EH (cell line): ENCODE measurements at places on chromosomes 5 and 9.

GRCh38 chr9:126788046-126788445 lies 16.8 kb upstream of the ZBTB43 start:
- DNase-seq, result peak; percentile 23

GRCh38 chr5:34062419-34062818 lies 19.4 kb upstream of the C1QTNF3 start:
- no peak for DNase-seq

DNA sequence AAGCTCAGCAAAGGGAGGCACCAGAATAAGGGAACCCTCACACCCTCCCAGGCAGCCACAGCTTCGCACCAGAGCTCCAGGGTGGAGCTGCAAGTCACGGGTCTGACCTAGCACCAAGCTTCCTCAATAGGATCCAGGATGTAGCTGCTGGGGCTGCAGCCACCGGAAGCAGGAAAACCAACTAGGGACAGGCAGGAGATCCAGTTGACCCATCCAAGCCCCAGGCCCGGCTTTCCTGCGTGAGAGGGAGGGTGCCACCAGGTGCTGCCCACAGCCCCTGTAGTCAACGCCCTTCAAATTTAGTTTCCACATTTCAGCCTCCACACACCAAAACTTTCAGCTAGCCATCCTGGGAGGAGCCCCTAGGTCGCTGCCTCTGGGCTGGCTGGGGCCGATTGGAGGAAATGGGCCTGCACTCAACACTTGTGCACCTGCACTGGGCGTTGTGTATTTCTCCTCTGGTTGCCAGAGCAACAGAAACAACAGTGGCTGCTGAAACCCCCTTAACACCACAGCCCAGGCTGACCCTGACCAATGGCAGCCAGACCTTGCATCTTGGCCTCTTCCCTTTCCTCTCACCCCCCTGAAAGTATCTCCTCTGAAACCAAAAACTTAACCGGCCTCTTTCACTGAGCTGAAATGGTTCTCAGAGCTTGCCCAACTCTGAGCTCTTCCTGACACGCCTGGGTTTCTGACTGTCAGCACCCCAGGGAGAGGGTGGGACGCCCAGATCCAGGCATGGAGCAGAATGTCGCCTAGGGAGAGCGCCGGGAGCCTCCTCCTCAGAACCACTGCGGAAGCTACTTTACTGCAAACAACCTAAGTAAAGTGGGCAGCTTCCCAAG lies 226.5 kb upstream of the MAP3K1 start:
- DNase-seq, result no peak

GRCh38 chr5:140005145-140005591 lies 37.9 kb downstream of the NRG2 start:
- no peak for DNase-seq

GRCh38 chr5:171855798-171856763 lies 70.5 kb downstream of the SMIM23 start:
- peak; percentile 19 for DNase-seq

- DNase-seq, result no peak
Measured at GRCh38 chr5:96332535-96333366, 100.3 kb downstream of the PCSK1 start.

DNA sequence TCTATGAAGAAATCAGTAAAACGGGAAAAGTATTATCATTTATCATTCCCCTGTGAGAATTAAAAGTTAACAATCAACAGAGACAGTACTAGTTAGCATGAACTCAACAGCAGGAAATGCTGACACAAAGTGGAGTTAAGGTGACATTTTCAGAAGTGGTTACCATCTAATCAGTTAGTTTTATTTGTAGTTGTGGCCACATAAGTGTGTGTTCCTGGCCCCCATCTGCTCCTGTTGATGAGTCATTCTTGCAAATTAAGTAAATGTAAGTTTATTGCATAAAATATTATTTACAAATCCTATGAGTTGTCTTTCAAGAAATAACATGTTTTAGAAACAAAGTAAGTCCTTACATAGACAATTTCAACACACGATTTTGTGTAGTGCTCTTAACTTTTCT lies 8.9 kb upstream of the BNC2 start:
- DNase-seq, result peak; percentile 8

GRCh38 chr5:39785410-39785809 lies 360.6 kb upstream of the DAB2 start:
- DNase-seq, result no peak

DNA sequence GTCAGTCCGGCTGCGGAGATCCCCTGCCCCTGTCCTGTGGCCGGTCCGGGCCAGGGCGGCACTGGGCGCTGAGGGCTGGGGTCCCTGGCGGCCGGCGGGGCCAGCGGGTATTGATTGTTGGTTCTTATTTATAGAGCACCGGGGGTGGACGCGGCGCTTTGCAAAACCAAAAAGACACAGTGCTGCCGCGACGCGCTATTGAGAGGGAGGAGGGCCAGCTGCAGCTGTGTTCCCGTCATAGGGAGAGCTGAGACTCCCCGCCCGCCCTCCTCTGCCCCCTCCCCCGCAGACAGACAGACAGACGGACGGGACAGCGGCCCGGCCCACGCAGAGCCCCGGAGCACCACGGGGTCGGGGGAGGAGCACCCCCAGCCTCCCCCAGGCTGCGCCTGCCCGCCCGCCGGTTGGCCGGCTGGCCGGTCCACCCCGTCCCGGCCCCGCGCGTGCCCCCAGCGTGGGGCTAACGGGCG lies 2.5 kb downstream of the LRRC26 start:
- DNase-seq, result no peak

GRCh38 chr5:133334796-133335639 lies 277.3 kb downstream of the FSTL4 start:
- no peak for DNase-seq

GRCh38 chr9:129875181-129875611 lies 39.9 kb downstream of the USP20 start:
- DNase-seq, result no peak

- DNase-seq, result no peak
Measured at GRCh38 chr9:127712867-127713266, 2.6 kb downstream of the PTRH1 start.

DNA sequence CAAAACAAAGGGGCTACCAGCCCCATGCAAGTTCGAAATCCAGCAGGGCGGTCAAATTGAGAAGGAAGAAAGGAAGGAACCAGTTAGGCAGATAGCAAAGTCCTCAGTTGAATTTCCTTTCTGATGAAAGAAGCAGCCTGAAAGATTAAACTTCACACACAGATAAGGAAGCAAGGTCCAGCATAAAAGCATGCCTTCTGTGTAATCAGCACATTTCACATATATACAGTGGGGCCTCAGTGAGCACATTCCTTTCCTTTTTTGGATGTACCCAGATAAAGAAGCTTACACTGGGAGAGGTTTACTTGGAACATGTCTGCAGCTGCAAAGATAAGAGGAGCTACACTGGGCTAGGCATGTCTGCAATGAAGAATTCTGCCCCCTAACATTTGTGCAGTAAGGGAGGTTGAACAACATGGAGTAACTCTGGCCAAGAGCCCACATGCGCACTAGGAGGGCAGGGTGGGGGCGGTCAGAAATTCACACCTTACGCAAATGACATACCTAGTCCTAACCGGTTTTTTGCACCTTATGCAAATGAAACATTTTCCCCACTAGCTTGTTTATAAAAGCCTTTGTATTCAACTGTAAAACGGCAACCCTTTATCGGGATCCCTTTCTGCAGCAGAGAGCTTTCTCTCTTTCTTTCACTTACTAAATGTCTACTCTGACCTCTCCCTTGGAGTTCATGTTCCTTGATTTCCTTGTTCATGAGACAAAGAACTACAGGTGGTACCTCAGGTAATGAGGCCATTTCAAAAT lies 149.7 kb upstream of the FBXL17 start:
- peak; percentile 32 for DNase-seq

GRCh38 chr9:122318284-122318683 lies 52.5 kb upstream of the PTGS1 start:
- DNase-seq, result no peak

GRCh38 chr9:4979239-4979638 lies 5.8 kb upstream of the JAK2 start:
- DNase-seq, result no peak

GRCh38 chr9:107946364-107947141 lies 457.0 kb upstream of the KLF4 start:
- DNase-seq, result no peak

GRCh38 chr5:179405426-179406030 lies 60.3 kb upstream of the ADAMTS2 start:
- no peak for DNase-seq

DNA sequence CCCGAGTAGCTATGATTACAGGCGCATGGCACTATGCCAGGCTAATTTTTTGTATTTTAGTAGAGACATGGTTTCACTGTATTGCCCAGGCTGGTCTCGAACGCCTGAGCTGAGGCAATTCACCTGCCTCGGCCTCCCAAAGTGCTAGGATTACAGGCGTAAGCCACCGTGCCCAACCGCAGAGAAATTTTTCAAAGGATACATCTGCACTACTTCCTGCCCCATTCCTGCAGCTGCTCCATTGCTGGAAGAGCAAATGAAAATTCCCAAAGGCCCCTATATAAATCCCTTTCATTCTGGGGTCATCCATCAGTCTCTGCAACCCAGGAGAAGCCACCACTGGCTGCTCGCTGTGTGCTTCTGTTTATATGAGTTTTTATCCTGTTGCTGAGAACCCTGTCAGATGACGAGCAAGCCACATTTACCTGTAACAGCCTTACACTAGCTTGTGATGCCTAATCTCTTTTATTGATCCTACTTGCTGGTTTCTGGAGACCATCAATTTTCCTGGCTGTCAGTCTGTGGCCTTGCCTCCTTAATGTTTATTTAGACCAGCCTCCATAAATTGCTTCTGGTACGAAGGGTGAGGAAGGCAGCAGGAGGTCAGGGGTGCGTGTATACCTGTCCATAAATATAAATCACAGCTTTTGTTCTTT lies 925.3 kb downstream of the TLE4 start:
- DNase-seq, result no peak

GRCh38 chr9:98943682-98944056 lies at the start of gene COL15A1:
TSS of gene COL15A1 (plus strand) at chr9:98943907. CDS start at chr9:98944062, 155 bp downstream.
- DNase-seq, result peak; percentile 41

- DNase-seq, result no peak
Measured at GRCh38 chr9:104769655-104770054, 5.7 kb downstream of the NIPSNAP3B start.

GRCh38 chr9:92737216-92737606 lies 27.4 kb downstream of the BICD2 start:
- DNase-seq, result no peak

DNA sequence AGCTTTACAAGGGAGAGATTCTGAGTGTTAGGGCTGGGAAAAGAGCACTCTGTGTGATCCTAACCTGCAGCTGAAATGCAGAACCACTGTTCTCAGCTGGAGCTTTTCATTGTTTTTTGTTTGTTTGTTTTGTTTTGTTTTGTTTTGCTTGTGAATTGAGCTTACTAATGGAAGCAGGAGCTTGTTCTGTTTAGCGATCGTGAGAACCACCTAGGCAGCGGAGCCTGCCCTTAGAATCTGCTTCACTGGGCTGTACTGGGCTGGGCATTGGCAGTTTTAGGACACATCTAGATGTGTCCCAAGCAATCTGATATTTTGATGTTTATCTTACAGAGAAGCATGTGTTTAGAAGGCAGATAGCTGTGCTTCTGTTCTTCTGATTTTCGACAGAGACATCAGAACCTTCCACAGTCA lies 14.3 kb downstream of the SYK start:
- DNase-seq, result no peak

- no peak for DNase-seq
Measured at GRCh38 chr9:75628952-75629351, 261.5 kb upstream of the PCSK5 start.

- no peak for DNase-seq
Measured at GRCh38 chr5:143056792-143057579, 286.8 kb downstream of the ARHGAP26 start.

DNA sequence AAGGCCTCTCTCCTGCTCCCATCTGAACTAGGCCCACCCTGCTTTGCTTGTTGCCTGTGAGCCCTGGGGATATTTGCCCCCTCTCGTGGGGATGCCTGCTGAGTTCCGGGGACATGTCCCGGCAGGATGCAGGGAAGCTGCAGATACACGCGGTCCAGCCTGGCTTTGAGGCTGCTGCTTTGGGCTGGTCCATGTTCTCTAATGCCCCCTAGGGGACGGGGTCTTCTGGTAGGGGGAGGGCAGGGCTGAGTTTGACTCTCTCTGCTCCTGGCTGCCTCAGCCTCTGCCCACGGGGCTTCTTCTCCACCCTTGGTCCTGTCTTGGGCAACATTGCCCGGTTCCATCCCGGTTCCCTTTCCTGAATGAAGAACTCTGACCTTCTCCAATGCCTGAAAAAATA lies 84.9 kb upstream of the ASS1 start:
- no peak for DNase-seq

DNA sequence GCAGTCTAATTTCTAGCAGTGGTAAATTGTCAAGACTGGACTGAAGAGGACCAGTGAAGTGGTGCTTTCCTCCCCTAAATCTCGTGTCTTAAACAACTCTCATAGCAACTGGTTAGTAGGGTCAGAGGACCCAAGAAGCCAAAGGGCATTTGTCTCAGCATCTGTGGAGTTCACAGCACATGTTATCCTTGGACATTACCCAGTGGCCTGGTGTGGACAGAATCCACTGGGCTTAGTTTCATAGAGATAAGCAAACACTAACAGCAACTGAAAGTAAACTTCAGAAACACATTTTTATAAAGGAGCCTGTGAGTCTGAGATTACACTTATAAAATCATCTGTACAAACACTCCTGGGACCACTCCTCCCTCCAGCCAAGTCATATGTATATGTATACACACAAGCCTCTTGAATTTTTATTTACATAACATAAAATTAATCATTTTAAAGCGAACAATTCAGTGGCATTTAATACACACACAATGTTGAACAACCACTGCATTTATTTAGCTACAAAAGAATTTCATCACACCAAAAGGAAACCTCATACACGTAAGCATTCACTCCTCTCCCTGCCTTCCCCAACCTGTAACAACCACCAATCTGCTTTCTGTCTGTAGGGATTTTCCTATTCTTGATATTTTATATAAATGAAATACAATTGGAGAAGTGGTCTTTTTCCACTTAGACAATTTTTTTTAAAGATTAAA lies 457.8 kb downstream of the RASEF start:
- DNase-seq, result peak; percentile 5

GRCh38 chr5:149352169-149352568 lies 5.7 kb upstream of the PCYOX1L start:
- DNase-seq, result no peak
